Germinal center (tissue), 1 donor: ENCODE measurements at places on chromosomes 4 and X.

GRCh38 chrX:1661048-1661921 is 46.4 kb downstream of the ASMT start:
- peak; percentile 95 for DNase-seq

GRCh38 chr4:89640620-89641366 is 196.2 kb downstream of the SNCA start:
- no peak for DNase-seq

DNA sequence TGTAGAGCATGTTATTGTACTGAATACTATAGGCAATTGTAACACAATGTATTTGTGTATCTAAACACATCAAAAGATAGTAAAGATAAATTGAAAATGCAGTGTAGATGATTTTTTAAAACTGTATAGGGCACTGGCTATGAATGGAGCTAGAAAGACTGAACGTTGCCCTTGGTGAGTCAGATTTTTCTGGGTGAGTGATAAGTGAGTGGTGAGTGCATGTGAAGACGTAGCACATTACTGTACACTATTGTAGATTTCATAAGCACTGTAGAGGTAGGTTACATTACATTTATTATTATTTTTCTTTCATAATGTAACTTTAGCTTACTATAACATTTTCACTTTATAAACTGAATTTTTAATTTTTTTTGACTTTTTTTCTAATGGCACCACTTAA is 1491.6 kb downstream of the TECRL start:
- DNase-seq = no peak

GRCh38 chr4:176844448-176844847 is 51.7 kb upstream of the VEGFC start:
- DNase-seq = no peak

- DNase-seq = no peak
Observed at GRCh38 chrX:13654116-13654515, 1.2 kb downstream of the TCEANC start.

DNA sequence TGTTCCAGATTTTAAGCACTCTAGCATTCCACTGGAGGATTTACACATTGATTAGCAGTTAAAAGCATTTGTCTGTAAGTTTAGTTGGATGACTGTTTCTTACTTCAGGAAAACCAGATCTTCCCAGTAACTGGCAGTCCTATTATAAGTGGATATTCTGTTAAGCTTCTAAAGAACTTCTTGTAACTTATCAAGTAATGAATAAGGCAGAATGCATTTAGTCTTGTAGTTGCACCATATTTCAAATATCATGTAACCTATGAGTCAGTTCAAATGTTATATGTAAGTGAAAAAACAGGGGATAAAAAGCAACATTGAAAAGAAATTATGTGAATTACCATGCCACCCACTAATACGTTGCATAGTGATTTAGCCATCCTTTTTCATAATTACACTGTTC is 30.2 kb upstream of the TENM3 start:
- no peak for DNase-seq

DNA sequence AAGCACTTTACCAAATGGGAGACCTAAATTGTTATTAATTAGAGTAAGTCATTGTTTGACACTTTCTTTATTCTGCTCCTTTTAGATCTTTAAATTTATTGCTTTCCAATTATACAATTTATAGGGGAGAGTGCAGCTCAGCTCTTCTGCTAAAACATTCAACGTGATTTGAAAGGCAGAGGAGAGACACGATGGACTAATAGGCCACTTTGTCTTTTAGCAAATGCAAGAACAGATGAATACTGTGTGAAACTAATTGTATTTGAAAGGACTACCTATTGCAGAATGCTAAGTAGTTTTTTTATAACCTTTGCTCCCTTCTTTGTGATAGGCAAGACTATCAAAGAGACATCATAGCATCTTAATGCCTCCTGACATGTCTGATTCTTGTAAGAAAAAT is 320.4 kb upstream of the KLF3 start:
- no peak for DNase-seq

DNA sequence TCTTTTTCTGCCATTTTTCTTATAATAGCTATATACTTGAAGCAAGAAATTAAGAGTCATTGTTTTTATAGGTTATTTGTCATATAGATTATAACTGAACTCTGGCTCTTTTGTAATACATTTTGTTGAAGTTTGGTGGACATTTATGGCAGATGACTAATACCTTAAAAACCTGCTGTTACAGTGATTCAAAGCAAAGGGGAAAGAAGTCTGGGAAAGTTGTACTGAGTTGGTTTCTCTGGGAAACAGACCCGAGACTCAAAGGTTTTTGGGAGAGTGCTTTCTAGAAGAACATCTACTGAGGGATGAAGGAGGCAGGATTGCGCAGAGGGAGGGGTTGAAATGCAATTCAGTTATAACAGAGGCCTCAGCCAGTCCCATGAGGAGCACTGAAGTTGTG is 35.9 kb downstream of the NAP1L5 start:
- no peak for DNase-seq

GRCh38 chr4:2291705-2292645 is 30.1 kb upstream of the MXD4 start:
- DNase-seq = no peak

- no peak for DNase-seq
Observed at GRCh38 chrX:18994713-18995112, 10.8 kb upstream of the PHKA2 start.

DNA sequence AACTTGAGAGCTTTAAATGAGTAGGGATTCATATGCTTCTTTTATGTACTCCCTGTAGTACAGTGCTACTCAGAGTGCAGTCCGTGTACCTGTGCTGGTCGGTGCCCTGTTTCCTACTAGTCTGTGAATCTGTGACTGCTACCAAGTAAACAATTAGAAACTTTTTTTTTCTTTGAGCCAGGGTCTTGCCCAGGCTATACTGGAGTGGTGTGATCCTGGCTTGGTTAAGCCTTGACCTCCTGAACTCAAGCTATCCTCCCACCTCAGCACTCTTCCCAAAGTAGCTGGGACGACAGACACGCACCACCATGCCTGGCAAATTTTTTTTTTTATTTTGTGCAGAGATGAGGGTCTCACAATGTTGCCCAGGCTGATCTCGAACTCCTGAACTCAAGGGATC is 6.4 kb upstream of the GPC3 start:
- no peak for DNase-seq

DNA sequence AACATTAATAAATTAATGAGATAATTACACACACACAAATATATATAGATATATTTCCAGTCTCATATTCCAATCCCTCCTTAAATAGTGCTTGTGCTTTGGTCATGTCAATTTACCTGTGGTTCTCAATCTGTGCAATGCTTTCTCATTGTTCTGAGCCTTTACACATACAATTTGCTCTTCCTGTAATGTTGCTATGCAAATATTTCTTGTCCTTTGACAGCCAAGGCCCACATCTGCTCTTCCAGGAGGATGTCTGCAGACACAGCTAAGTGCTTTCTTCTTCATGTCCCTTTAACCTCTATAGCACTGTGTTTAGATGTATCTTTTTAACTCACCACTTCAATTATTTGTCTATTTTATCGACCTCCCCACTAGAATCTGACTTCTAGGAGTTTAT is 67.3 kb upstream of the RAPGEF2 start:
- DNase-seq = no peak
